ENCODE measurements at places on chromosomes 16 and 17.

GRCh38 chr16:73746554-73746953, 550.1 kb upstream of the PSMD7 start:
- peak; percentile 47 for DNase-seq

DNA sequence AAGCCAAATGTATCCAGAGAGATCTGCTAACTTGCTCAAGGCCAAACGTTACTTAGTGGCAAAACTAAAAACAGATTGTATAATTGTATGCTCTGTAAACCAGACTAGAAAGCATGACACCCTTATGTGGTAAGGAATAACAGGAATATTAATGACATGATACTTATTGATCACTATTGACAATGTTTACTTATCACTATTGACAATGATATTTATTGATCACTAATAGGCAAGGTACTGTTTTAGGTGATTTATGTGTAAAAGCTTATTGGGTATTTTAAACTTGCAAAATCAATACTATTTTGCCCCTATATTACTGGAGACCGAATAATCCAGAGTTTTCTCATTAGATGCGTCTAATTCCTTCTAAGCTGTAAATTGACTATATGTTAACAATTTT, 985.1 kb downstream of the CDH11 start:
- no peak for DNase-seq

GRCh38 chr16:14304891-14305460, 233.9 kb downstream of the MRTFB start:
- no peak for DNase-seq

DNA sequence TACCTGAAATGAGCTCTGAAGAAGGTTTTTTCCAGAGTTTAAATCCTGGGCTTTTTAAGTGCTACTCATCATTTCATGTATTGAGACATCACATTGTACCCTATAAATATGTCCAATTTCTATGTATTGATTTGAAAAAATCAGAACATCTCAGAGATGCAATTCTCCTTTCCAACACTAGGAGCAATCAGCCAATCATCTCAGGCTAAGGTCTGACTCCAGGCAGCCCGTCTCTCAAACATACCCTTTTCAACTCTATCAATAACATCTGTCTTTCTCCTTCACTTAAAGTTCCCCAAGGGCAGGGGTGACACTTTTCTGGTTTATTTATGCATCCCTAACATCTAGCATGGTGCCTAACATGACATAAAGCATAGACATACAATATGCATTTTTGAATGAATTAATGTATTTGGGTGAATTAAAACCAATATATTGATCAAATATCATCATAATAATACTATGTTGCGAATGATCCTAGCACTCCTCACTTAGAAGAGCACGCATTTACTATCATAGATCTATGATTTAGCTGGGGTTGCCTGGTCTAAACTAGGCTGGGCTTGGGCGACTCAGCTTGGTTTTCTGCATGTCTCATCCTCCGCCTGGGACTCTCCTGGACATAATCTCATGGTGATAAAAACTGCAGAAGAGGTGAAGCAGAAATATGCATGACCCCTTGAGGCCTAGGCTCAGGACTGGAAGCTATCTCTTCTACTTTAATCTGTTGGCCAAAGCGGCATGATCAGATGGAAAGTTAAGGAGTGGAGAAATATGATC, 5.2 kb upstream of the CDH11 start:
- no peak for DNase-seq

DNA sequence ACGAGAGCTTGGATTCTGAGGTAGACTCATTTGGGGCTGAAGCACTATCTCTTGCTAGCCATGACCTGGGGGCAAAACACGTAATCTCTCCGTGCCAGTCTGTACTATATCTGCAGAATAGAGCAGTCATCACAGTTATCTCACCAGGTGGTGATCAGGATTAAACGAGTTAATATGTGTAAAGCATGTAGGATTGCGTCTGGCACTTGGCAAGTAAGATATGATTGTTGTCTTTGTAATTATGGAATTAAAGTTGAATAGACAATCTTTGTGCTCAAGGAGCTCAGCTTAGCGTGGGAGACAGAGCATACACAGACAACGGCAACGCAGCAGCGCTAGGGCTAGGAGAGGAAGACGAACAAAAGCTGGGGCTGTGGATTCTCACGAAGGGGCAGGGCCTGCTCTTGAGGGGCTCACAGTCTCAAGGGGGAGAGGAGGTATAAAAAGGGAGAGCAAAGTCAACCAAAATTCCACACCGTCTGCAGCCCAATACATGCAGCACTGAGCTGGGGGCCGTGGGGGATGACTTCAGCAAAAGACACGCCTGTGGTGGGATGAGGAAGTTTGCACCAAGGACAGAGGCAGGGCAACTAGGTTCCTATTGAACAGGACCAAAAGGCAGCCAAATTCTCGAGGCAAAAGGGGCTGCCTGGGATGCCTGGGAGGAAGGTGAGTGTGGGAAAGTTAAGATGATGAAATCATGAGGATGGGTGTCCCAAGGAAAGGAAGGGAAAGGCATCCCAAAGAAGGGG, 68.6 kb downstream of the SDK2 start:
- DNase-seq, result no peak

DNA sequence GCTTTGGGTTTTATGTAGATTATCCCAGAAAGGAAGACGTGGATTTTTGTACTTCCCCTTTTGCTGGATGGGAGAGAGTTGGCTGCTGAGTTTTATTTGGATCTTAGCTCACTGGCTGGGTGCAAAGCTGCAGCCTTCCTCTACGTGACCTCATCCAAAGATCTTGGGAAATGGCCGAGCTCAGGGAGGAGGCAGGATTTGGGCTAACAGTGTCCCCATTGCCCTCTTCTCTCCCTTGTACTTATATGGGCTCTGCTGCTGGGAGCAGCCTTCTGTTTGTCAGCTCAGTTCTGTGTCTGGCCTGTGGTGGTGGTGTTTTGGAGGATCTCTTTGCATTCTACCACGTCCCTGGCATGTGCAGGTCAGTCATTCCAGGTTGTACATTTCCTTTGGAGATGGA, 2.0 kb downstream of the AOC3 start:
- no peak for DNase-seq

GRCh38 chr16:12794486-12795387, 8.9 kb downstream of the CPPED1 start:
- DNase-seq, result no peak

- no peak for DNase-seq
Measured at GRCh38 chr17:75144816-75145512, 9.3 kb downstream of the JPT1 start.

- DNase-seq, result peak; percentile 19
Measured at GRCh38 chr17:77164483-77165091, 23.8 kb downstream of the SEC14L1 start.

DNA sequence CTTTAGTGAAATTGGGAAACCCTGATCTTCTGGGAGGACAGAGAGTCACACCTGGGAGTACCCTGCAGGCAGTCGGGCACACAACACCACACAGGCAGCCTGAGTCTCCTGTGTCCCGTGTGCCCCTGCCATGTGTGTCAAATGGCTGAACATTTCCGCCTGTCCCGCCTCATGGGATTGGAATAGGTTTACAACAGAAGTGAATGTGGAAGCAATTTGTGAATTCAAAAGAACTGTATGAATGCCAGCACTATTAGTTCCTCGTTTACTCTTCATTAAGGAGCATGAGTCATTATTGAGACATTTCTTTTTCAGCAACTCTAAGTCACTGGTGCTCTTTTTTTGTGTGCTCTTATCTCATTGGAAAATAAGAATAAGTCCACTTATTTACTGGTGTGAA, 226.5 kb downstream of the PMP22 start:
- no peak for DNase-seq

GRCh38 chr16:53912155-53912554, 208.2 kb downstream of the FTO start:
- DNase-seq, result no peak

GRCh38 chr16:606656-607307, 16.9 kb downstream of the RAB40C start:
- no peak for DNase-seq

GRCh38 chr17:42183741-42184711, 1.2 kb downstream of the HCRT start:
- DNase-seq, result peak; percentile 84

DNA sequence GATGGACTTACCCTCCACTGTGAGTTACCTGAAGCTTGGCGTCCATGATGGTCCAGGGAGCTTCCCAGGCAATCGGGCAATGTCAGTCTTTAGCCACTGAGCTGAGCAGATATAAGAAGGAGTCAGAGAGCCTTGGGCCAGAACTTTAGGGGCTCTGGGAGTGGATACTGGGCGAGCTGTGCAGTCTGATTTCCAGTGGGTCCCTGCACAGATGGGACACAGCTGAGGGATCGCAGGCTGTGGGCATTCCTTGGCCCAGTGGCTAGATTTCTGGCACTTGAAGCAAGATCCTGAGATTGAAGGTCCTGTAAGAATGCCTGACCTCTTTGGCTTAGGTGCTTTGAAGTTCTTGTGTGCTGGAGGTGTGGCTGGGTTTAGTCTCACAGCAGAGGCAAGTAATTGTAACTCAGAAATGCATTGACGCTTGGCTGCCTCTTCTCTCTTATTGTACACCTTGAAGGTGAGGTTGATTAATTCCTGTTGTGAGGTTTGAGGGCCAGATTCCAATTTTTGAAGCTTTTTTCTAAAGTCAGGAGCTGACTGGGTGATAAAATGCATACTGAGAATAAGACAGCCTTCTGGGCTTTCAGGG, 2283.8 kb downstream of the TP53TG3F start:
- no peak for DNase-seq

DNA sequence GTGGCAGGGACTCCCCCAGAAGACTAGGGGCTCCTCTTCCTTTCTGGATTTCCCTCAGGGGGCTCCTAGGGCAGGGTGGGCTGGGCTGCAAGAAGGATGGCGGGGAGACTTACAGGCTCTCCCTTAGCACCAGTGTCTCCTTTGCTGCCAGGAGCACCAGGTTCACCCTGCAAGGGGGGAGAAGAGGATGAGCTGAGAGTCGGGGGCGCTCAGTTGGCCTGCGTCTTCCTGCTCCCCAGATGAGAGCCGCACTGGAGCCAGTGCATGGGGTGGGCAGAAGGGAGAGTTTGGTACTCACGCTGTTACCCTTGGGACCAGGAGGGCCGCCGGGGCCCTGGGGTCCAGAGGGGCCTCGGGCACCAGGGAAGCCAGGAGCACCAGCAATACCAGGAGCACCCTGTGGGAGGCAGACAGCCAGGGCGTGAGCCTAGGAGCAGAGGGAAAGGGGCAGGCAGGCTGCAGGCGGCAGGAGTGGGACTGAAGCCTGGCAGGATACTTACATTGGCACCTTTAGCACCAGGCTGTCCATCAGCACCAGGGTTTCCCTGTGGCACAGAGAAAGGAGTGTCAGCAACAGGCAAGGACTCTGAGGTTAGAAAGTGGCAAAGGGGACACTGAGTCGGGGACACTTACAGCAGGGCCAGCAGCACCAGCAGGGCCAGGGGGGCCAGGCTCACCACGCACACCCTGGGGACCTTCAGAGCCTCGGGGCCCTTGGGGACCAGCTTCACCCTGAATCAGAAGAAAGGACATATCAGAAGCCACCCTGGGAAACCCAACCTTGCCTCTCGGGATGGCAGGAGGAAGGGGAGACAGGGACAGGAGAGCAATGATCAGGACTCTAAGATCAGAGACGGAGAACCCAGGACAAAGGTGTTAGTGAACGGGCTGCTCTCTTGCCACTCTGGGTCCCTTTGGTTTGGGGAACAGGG, 6.2 kb downstream of the COL1A1 start:
- DNase-seq, result no peak

DNA sequence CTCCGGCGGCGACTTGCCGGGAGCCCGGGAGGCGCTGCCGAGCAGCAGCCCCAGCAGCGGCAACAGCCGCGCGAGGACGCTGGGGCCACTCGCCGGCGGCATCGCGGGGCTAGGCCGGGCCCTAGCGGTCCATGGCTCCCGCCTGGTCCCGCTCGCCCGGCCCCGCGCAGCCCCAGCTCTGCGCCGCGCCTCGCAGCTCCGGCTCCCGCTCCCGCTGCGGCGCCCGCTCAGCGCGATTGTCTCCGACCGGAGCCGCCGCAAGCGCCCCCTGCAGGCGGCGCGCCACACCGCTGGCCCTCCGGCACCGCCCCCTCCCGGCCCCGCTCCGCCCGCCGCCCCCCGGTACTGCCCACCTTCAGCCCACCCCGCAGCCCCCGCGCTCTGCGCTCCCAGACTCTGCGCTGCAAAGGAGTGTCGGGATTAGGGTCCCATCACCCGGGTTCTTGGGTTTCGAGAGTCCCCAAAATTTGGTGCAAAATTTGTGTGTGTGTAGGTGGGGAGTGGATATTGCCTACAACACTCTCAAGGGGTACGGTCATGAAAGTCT, at the start of gene FAM171A2:
Gene FAM171A2 (minus strand): TSS at position 241 of the 547 bp plus-strand sequence. CDS start 139 bp downstream, at position 102.
- DNase-seq, result peak; percentile 63

DNA sequence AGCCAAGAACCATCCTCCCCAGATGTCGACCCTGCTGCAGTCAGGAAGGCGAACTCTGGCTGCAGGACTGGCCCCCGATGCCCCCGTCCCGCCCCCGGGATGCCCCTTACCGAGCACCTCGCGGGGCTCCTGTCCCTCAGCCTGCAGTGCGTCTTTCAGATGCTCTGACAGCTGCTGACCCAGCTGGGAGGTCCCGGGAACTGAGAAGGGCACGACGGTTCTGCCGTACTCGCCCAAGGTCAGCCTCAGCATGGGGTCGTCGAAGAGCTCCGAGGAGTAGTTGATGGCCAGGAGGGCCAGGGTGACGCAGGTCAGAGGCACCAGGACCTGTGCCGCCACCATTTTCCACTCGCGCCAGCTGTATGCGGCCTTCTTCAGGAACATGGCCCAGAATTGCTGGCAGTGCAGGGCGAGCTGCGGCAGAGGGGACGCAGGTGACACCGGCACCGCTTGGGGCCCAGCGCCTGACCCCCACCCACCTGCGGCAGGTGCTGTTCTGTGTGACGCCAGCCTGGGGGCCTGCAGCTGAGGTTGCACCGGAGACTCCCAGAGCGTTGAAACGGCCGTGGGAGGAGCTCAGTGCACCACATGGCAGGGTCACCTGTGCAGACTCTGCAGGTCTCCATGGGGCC, 20.1 kb upstream of the RNPS1 start:
- DNase-seq, result no peak

GRCh38 chr16:57245472-57246113, 534 bp downstream of the ARL2BP start:
- DNase-seq, result no peak

GRCh38 chr16:261031-261691, 14.6 kb downstream of the RGS11 start:
- DNase-seq, result no peak

- no peak for DNase-seq
Measured at GRCh38 chr16:22001591-22001990, 675 bp upstream of the PDZD9 start.

GRCh38 chr17:60325730-60326524, 66.0 kb downstream of the USP32 start:
- DNase-seq, result no peak

DNA sequence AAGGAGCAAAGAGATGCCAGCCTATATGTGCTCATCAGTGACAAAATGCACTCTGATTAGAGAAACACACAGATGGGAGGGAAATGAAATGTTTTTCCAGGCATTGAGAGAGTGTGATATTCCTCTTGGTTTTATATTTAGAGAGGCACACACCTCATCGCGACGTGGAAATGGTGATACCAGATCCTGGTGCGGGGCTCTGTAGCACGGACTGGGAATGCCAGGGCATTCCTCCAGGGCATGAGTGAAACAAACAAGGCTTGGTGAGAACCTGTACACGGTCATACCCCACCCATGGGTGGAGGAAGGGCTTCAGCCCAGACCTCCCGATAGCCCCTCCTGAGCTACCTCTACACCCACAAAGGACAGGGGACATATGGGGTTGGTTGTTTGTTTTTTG, 280.2 kb downstream of the C16orf95 start:
- DNase-seq, result no peak

Measured in SK-N-DZ (cell line).